Stimulated activated CD8-positive, alpha-beta memory T cell treated with anti-CD3 and anti-CD28 coated beads, Interleukin-4, amount 100 ng/mL, for 1 hour (primary cell): ENCODE measurements at places on chromosomes 12 and 14.

DNA sequence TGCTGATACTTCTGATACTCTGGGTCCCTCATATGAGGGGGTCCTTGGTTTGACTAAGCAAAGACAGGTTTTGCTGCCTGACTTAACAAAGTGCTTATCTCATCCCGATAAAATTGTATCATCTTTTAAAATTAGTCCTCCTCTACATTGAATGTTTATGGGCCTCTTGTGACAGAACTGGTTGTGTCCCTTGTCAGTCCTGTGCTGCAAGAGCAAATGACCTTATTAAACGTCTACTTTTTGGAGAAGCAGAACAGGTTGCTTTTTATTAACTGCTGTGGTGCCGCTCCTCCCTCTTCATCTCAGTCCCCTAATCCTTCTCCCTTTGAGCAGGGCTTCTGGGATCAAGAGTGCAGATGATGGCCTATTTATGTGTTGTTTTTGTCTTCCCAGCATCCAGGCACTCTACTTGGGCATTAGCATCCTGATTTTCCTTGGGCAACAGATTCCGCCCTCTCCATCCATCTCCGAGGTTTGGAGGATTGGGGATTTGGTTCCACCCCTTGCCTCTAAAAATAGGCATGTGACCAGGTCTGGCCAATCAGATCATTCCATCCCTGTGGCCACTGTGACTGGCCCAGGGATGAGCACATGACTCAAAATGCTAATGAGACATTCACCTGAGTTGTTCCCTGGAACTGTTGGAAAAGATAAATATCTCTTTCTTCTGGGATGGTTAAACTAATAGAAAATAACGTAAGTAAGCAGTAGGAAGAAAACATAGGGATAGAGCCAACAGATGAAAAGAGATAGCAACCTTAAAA is 2.9 kb upstream of the DENR start:
- DNase-seq, result no peak

DNA sequence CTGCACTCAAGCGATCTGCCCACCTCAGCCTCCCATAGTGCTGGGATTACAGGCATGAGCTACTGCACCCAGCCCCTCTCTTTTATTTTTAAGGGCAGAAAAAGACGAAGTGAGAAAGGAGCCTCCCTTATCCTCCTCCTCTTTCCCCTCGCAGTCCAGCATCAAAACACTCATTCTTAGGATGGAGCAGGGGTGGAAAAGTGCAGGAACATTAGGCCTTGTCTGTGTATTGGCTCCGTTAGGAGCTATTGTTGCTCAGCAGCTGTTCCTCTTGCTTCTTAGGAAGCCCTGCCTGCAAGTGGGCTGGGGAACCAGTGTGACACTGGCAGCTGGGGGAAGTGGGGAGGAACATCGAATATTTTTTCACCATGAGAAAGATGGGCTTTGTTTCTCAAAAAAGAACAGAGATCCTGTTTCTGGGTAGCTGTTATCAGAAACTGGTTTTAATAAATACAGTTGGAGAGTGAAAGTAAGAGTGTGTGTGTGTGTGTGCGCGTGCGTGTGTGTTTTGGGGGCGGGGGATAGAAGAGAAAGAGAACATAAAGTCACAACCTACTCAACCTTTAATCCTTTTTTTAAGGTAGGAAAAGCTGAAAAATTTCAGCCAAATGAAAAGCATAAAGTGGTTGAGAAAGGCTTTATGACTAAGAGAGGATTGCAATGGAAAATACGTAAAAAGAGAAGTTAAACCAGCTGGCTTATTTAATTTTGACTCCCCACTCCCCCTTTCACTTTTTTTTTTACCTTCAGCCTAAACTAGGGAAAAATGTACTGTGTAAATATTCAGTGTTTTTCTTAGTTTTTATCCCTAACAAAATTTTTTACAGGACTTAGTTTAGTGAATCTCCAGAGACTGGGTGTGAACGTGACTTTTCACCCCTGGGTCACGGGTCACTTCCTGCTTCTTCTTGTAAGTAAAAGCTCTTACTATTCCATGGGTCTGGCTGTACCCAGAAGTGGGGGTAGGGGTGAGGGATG is 197.2 kb upstream of the PLEKHG7 start:
- DNase-seq, result no peak

GRCh38 chr12:40117818-40118217 is 11.9 kb upstream of the SLC2A13 start:
- DNase-seq, result no peak

GRCh38 chr14:54200726-54201125 is 196.1 kb upstream of the CDKN3 start:
- DNase-seq, result no peak

- DNase-seq, result no peak
These were observed 3.6 kb downstream of the STX2 start for GRCh38 chr12:130835436-130835835.
